ENCODE measurements at places on chromosomes 7 and 10. TPM values are rescaled to one million over a fixed set of nuclear protein-coding genes. Genes with fewer than 3 reads are reported as not detected.

- H3K4me3 ChIP-seq: no peak overlapping the region
- no peak overlapping the region for H3K27ac ChIP-seq
- no peaks in the 10 kb centered on the region for H3K4me1 ChIP-seq
- no peaks in the 10 kb centered on the region for H3K27me3 ChIP-seq
- no peak for DNase-seq
Measured at GRCh38 chr10:127168261-127168660, 28.1 kb downstream of the INSYN2A start.

DNA sequence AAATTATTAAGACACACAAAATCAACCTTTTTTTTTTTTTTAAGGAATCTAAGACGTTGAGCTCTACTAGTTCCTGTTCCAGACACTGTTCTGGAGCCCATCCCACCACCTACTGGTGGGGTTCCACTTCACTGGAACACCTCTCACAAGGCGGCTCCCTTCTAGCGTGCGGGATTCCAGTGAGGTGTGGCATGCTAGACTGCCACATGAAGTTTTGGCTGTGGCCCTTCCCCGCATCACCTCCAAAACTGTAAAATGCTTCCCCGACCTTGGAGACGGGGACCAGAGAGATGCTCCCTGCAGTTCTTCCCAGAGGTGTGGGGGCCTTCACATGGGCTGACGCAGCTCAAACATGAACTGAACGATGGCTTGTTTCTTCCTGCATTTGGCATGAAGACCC lies 12.6 kb downstream of the FAM53B start:
- peaks cover 41% of the 10 kb centered on the region for H3K36me3 ChIP-seq
- H3K27ac ChIP-seq: no peak overlapping the region
- no peak overlapping the region for H3K4me3 ChIP-seq
- H3K4me1 ChIP-seq: peaks cover 70% of the 10 kb centered on the region
- H3K27me3 ChIP-seq: peaks cover 2% of the 10 kb centered on the region
- no peak for DNase-seq

DNA sequence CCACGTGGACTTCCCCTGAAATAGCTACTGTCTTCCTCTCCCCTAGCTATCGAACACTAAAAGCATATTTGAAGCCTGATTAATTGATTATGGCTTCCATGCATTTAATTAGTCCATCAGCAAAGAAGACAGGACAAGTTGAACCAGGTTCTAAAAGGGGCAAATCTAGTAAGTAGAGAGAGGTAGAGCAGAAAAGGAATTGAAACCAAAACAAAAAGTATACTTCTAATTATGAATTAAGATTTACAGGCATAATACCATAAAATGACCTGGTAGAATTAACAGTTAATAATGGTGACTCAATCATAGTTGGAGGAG lies 393 bp upstream of the DNAJC1 start:
- H3K27ac ChIP-seq: peak overlapping the region; percentile 60
- peaks cover 14% of the 10 kb centered on the region for H3K27me3 ChIP-seq
- peaks cover 39% of the 10 kb centered on the region for H3K4me1 ChIP-seq

DNA sequence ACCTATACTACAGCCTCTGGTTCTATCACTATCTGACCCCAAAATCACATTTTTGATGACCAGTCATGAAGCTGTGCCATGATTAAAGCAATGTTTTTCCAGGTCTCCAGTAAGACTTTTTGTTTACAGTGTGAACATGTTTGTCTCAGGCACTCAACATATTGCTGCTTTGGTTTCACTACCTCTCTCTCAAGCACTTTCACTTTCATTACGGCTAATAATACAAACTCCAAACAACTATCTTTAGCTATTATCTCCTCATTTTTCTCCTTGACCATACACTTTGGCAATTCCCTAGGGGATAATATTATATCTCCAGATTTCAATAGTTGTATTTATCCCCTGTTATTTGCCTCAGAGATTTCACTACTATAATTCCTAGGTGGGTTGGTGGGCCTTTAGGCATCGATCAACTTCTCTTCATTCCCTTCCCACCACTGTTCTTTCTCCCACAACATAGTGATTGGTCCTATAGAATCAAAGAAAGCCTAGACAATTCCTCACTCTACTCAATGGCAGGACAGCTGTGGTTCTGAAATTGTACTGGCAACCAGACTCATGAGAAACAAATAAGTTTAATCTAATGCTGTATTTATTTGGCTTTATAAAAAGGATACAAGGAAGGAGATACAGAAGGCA lies 261.4 kb upstream of the ZWINT start:
- H3K27me3 ChIP-seq: no peaks in the 10 kb centered on the region
- no peak overlapping the region for H3K4me3 ChIP-seq
- H3K4me1 ChIP-seq: peaks cover 6% of the 10 kb centered on the region
- H3K27ac ChIP-seq: no peak overlapping the region

- no peak for DNase-seq
- H3K27me3 ChIP-seq: peaks cover 8% of the 10 kb centered on the region
- peaks cover 13% of the 10 kb centered on the region for H3K4me1 ChIP-seq
- no peak overlapping the region for H3K27ac ChIP-seq
Measured at GRCh38 chr10:86046845-86047460, 319.6 kb downstream of the GRID1 start.

DNA sequence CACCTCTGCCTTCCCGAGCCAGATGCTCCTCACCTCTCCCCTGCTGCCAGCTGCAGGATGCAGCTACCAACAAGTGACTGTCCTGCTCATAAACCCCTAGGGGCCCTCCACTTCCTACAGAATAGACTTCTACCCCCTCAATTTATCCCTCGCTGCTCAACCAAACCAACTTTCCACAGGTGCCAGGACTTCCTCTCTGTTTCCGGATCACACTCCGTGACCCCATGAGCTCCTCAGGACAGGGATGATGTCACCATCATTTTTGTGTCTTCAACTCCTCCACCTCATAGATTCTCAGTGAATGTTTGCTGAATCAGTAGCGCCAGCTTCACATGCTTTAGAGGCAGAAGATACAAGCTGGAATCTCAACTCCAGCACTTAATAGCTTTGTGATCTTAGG lies 25.8 kb upstream of the ADRB1 start:
- no peak overlapping the region for H3K4me3 ChIP-seq
- H3K27ac ChIP-seq: no peak overlapping the region
- no peaks in the 10 kb centered on the region for H3K4me1 ChIP-seq

- peaks cover 6% of the 10 kb centered on the region for H3K27me3 ChIP-seq
- peak; percentile 40 for DNase-seq
- peak overlapping the region; percentile 56 for H3K27ac ChIP-seq
- peaks cover 7% of the 10 kb centered on the region for H3K36me3 ChIP-seq
- H3K4me1 ChIP-seq: peaks cover 61% of the 10 kb centered on the region
Measured at GRCh38 chr10:24463611-24464426, 254.9 kb downstream of the KIAA1217 start.

DNA sequence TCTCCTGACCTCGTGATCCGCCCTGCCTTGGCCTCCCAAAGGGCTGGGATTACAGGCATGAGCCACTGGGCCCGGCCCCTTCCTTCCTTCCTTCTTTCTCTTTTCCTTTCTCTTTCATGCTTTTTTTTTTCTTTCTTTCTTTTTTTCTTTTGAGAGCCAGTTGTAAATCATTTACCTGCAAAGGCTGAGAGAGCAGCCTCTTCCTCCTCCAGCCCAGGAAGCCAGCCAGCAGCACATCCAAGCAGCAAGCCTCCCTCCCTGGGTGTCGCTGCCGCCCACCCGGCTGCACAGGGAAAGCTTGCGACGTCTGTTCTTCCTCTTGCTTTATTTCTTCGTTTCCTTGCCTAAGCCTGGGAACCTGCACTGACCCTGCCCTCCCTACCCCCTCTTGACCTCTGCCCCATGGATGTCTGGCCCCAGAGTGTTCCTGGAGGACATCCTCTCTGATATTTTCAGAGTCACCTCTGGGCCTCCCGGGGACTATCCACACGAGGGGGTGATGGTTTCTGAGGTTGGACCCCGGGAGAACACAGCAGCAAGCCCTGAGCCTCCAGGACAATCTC lies 62.8 kb upstream of the MYL10 start:
- H3K27ac ChIP-seq: no peak overlapping the region
- DNase-seq: no peak
- peaks cover 5% of the 10 kb centered on the region for H3K27me3 ChIP-seq
- no peaks in the 10 kb centered on the region for H3K36me3 ChIP-seq
- no peak overlapping the region for H3K4me3 ChIP-seq
- peaks cover 6% of the 10 kb centered on the region for H3K4me1 ChIP-seq

DNA sequence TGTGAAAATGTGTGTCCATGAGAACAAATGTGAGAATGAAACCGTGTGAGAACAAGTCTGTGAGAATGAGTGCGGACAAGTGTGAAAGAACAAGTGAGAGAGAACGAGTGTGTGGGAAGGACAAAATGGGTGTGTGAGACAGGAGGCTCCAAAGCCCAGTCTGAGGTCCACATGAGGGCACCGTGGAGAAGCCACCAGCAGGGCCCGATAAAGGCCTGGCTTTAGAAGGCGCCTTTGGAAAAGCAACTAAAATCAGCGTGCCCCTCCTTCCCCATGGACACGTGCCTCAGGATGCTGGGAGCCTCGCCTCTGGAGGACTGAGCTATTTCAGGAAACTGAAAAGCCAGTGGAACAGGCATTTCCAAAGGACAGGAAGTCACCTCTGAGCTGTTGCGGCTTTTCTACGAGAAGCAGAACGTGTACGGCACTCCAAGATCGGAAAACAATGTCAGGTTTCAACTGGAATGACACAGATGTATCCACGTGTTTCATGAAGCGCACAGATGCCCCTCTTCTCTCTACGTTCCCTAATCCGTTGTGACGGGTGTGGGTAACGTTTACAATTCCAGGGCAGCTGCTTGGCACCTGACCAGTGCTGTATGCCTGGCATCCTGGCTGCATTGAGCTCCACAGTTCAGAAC lies 46.4 kb downstream of the ESYT2 start:
- no peak overlapping the region for H3K27ac ChIP-seq
- H3K36me3 ChIP-seq: peaks cover 26% of the 10 kb centered on the region
- H3K4me1 ChIP-seq: peaks cover 8% of the 10 kb centered on the region
- H3K4me3 ChIP-seq: no peak overlapping the region
- no peaks in the 10 kb centered on the region for H3K27me3 ChIP-seq
- no peak for DNase-seq

DNA sequence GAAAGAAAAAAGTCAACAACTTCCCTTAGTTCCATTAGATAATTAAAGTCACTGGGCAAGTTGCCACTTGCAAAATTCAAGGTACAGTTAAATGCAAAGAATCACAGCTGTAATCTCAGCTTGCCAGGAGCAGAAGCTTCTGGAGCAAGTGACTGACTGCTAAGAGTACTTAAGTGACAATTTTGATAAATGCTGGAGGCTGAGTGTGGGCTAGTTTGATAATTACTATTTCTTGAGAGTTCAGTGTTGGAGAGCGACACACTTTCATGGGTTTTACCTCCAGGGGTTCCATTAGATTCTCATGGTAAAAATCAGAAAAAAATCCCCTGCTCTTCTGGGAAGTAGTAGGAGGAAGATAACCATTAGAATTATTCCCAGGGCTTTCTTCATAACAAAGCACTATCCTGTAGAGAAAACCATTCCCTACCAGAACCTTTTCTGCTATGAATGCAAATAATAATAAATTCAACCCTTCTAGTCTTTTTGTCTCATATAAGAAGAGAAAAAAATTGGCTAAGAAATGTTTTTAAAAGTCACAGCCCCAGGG lies 486.3 kb downstream of the POM121L12 start:
- no peak overlapping the region for H3K4me3 ChIP-seq
- H3K27me3 ChIP-seq: no peaks in the 10 kb centered on the region
- no peaks in the 10 kb centered on the region for H3K36me3 ChIP-seq
- H3K4me1 ChIP-seq: no peaks in the 10 kb centered on the region
- no peak overlapping the region for H3K27ac ChIP-seq

- H3K36me3 ChIP-seq: no peaks in the 10 kb centered on the region
- peaks cover 22% of the 10 kb centered on the region for H3K4me1 ChIP-seq
- H3K4me3 ChIP-seq: no peak overlapping the region
Measured at GRCh38 chr10:6918305-6918704, 338.2 kb upstream of the PRKCQ start.

DNA sequence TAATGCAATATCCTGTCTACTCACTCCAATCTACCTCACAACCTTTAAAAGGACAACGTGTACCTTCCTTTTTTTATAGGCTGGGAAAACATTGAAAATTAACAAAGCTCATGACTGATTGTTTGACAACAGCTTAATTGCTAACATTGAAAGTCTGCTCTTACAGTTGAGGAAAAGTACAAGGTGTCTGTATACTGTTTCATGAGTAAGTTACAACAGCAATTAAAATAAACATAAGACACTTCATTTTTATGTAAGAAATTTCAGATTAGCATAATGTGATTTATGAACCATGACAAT lies 28.6 kb upstream of the NCAPG2 start:
- H3K36me3 ChIP-seq: peaks cover 44% of the 10 kb centered on the region
- no peak for DNase-seq
- H3K27me3 ChIP-seq: no peaks in the 10 kb centered on the region
- no peak overlapping the region for H3K27ac ChIP-seq
- H3K4me1 ChIP-seq: peaks cover 5% of the 10 kb centered on the region

- peaks cover 4% of the 10 kb centered on the region for H3K27me3 ChIP-seq
- peaks cover 12% of the 10 kb centered on the region for H3K36me3 ChIP-seq
- peak overlapping the region; percentile 17 for H3K4me3 ChIP-seq
- no peak overlapping the region for H3K27ac ChIP-seq
- H3K4me1 ChIP-seq: peaks cover 33% of the 10 kb centered on the region
Measured at GRCh38 chr7:24982917-24983316, 2.9 kb upstream of the OSBPL3 start.

GRCh38 chr10:13894412-13895093 lies 307.8 kb downstream of the PRPF18 start:
- no peaks in the 10 kb centered on the region for H3K4me1 ChIP-seq
- H3K27me3 ChIP-seq: peaks cover 49% of the 10 kb centered on the region
- H3K4me3 ChIP-seq: no peak overlapping the region
- no peaks in the 10 kb centered on the region for H3K36me3 ChIP-seq

DNA sequence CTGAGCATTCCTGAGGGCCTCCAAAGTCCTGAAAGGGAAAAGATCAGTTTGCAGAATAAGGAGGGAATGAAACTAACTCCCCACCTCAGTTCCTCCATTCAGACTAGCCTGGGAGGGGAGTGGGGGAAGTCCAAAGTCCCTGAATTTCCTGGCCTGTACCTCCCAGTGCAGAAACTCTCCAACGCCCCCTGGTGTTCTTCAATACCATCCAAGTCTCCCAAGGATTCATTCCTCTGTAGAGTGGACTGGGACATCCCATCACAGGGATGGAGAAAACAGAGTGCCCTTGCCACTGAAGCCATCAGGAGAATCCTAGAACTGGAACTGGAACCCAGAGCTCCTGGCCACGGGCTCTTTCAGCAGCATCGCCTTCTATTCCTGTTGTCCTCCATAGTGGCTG lies 1.6 kb upstream of the COL13A1 start:
- H3K4me3 ChIP-seq: no peak overlapping the region
- no peak for DNase-seq
- peaks cover 2% of the 10 kb centered on the region for H3K36me3 ChIP-seq
- H3K4me1 ChIP-seq: no peaks in the 10 kb centered on the region
- H3K27ac ChIP-seq: no peak overlapping the region

DNA sequence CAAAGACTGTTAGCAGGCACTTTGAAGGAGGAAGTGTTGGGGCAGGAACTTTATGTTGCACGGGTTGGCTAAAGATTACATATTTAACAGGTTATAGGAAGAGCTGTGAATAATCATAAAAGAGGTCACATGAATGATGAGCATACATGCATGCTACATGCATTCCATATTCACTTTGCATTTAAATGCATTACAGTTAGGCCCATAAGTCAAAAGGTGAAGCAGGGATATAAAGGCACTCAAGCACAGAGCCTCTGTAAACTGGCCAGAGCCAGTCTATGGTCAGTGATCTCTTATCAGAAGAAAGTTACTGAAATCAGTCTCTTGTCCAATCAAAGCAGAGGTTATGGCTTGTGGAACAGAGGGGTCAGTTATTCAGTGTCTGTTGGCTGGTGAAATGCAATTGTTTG lies 7.3 kb upstream of the ANKRD7 start:
- peaks cover 2% of the 10 kb centered on the region for H3K36me3 ChIP-seq
- H3K27me3 ChIP-seq: peaks cover 19% of the 10 kb centered on the region
- H3K27ac ChIP-seq: no peak overlapping the region
- H3K4me1 ChIP-seq: peaks cover 13% of the 10 kb centered on the region

Gene ZNF107
- total RNA-seq: 12.6 TPM

Gene SFTPA2
- not detected for total RNA-seq

Measured in activated T-helper 1 cell treated with anti-CD3 and anti-CD28 coated beads, Interleukin-12 subunit alpha, Interleukin-12 subunit beta, Interleukin-2, Interleukin-4 antibody, amounts not matched to agents 30 ng/mL and 10 ng/mL and 1 ng/mL, durations not matched to agents 14 hours and 24 hours and 36 hours (primary cell).